ENCODE measurements at places on chromosomes 5 and 9. TPM values are rescaled to one million over a fixed set of nuclear protein-coding genes. Genes with fewer than 3 reads are reported as not detected.

- peaks cover 35% of the 10 kb centered on the region for H3K36me3 ChIP-seq
- H3K4me3 ChIP-seq: no peak overlapping the region
- DNase-seq: no peak
- no peaks in the 10 kb centered on the region for H3K27me3 ChIP-seq
- no peak overlapping the region for H3K27ac ChIP-seq
These were observed 17.8 kb downstream of the INIP start for GRCh38 chr9:112700085-112700484.

DNA sequence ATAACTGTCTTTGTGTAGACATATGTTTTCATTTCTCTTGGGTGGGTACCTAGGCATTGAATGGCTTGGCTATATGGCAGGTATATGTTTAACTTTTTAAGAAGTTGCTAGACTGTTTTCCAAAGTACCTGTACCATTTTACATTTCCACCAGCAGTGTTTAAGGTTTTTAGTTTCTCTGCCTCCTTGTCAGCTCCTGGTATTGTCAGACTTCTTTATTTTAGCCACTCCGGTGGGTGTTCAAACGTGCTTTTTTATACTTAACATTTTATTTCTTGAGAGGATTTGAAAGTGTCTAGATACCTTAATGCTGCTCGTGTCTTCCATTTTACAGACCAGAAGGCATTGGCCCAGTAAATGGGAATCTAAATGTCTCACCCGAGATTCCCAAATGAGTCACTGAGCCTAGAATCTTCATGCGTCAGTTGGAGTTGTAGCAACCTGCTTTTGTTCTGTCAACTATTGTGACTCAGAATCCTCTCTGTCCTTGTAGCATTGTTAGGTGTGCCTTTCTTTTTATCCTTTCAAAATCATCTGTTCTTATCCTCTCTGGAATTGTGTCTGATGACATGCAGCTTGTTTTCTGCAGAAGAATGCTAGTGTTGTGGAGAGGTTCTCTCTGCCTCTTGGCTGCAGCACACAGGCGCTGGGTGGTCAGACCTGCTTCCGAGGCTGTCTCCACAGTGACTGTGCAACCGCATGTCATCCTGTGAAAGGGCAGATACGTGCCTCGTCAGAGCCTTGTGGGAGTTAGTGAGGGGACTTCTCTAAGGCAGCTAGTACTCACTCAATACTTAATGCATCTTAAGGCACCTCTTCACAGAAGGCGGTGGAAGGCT, 291.8 kb downstream of the AOPEP start:
- no peaks in the 10 kb centered on the region for H3K4me1 ChIP-seq
- H3K4me3 ChIP-seq: no peak overlapping the region
- peaks cover 76% of the 10 kb centered on the region for H3K36me3 ChIP-seq
- H3K27ac ChIP-seq: no peak overlapping the region

DNA sequence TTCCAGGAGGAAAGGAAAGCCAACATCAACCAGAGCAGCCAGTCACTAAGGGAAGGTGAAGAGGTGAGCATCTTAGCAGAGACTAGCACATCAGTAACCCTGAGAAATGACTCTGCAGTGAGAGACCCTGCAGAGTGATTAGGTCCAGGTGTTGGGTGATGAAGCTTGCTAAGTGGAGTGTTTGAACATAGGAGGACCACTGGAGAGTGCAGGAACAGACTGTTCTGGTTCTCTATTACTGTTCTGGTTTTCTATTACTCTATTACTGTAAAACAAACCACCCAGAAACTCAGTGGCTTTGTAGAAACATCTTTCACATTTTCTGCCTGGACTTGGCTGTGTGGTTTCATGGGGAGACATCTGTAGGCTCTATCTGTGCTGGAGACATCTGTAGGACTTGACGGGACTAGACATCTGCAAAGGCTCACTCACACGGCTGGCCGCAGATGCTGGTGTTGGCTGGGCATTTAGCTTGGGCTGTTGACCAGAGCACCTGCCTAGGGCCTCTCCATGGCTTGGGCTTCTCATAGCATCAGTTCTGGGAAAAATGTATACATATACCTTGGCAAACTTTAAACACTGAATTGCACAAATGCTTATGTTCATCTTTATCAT, 33.4 kb upstream of the SPATA31E1 start:
- H3K4me1 ChIP-seq: 0 out of 2 replicates have a peak, but pooled peaks cover 1% of the 10 kb centered on the region
- no peak for DNase-seq
- no peak overlapping the region for H3K27ac ChIP-seq
- H3K36me3 ChIP-seq: no peaks in the 10 kb centered on the region
- H3K4me3 ChIP-seq: no peak overlapping the region

- no peaks in the 10 kb centered on the region for H3K27me3 ChIP-seq
- no peak for DNase-seq
- H3K36me3 ChIP-seq: no peaks in the 10 kb centered on the region
- no peak overlapping the region for H3K27ac ChIP-seq
These were observed 40.2 kb downstream of the SH3RF2 start for GRCh38 chr5:145976431-145977155.

- no peaks in the 10 kb centered on the region for H3K27me3 ChIP-seq
- no peak for DNase-seq
- H3K27ac ChIP-seq: no peak overlapping the region
- H3K36me3 ChIP-seq: no peaks in the 10 kb centered on the region
These were observed 406.6 kb upstream of the MEF2C start for GRCh38 chr5:89289604-89290003.

DNA sequence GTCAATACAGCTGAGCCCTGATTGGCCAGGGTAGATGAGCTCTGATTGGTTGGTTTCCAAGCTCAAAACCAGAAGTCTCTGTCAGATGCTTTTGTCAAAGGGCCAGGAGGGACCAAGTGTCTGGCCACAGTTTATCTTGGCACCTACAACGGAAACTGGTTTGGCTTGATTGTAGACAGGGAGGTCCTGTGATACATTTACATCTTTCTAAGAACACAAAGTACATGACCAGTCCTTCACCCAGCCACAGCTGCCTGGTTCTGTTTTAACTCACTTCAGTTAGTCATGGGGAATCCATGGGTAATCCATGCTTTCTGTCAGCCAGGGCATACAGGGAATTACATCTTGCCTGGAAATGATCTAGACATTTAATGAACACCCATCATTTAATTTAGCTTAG, 171.2 kb downstream of the SLC12A2 start:
- no peak for DNase-seq
- H3K36me3 ChIP-seq: no peaks in the 10 kb centered on the region
- H3K4me3 ChIP-seq: no peak overlapping the region
- H3K27ac ChIP-seq: no peak overlapping the region
- no peaks in the 10 kb centered on the region for H3K27me3 ChIP-seq
- H3K4me1 ChIP-seq: no peaks in the 10 kb centered on the region

DNA sequence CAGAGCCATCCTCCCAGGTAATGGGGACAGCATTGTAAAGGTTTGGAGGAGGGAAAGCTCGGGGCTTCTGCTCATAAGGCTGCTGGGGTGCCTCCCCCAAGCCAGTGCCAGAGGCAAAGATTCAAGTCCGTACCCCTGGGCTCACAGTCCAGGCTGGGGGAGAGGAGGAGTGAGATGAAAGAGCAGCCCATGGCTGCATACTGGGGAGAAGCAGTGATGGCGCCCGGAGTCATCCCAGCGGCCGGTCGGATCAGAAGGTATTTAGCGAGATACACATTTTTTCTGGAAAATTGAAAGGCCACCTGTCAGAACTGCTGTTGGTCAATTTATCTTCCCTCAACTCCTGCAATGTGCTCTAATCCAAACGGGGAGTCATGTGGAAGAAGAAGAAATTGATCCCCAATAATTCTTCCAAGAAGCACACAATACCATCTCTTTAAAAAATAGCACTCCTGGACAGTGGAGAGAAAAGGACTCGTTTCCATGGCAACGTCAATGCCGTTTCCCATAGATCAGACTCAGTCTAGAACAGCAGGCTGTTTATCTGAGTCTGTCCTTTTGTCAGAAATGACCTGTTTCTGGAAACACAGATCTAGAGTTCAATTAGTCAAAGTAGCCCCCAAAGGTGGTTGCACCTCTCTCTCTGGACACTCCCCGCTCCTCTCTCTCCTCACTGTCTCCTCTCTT, 65.9 kb downstream of the NSG2 start:
- H3K27ac ChIP-seq: no peak overlapping the region
- no peaks in the 10 kb centered on the region for H3K36me3 ChIP-seq
- DNase-seq: no peak
- H3K4me3 ChIP-seq: no peak overlapping the region
- no peaks in the 10 kb centered on the region for H3K4me1 ChIP-seq
- H3K27me3 ChIP-seq: no peaks in the 10 kb centered on the region

The PCDHB6 gene
- total RNA-seq: 0.15 TPM

The NUTM2F gene
- not detected for total RNA-seq

The C5orf52 gene
- not detected for total RNA-seq

The ANGPTL2 gene
- 21.3 TPM for total RNA-seq

The MEIKIN gene
- total RNA-seq: not detected

The ACOT12 gene
- total RNA-seq: not detected

The KCNN2 gene
- not detected for total RNA-seq
